CD4-positive, alpha-beta T cell treated with Interferon gamma for 1 hour (primary cell): ENCODE measurements at places on chromosomes 3 and 15.

- DNase-seq = no peak
Observed at GRCh38 chr15:85037641-85038040, 56.0 kb downstream of the PDE8A start.

DNA sequence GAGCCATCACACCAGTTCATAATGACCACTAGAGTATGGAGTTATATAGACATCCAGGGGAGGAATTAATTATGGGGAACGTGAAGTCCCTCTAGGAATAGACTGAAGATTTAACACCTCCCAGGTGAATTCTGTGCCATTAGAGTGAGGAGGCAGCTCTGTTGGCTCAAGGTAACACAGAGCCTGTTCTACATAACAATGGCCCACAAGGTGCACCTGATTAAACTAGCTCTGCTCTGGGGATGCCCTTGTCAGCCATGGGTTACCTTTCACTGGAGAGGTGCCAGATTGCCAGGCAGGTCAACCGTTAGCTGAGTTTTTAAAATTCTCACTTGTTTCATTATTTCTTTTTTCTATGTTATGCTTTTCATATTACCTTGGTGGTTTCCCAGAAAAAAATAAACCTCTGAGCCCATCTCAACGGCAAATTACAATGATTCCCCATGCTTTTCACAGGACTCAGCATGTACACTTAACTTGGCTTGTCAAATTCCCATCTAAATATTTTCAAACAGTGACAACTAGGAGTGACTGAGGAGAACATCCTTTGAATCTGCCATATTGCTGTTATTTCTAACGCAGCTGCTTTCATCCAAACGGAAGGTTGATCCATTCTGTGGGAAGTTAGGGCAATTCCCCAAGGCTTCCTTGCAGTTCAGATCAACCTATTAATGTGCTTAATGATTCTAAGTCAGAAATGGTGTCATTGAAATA, 512.9 kb downstream of the MCTP2 start:
- DNase-seq = no peak

DNA sequence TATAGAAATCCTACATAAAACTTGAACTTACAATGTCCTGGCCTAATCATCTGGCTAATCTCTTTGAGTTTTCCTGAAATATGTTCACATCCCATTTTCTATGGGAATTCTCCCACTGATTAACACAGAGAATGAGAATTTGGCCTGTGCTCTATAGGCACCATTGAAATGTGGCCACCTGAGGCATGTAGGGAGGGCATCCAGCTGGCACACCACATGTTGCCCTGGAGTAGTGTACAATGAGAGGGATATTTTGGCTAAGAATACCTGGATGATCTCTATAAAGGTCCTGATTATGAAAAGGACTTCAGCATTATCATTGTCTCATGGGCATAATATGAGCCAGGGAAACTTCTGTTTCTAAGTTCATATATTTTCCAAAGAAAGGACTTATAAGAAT, 324.0 kb downstream of the ZBTB20 start:
- DNase-seq = no peak

- no peak for DNase-seq
Observed at GRCh38 chr15:87660251-87661129, 596.0 kb downstream of the NTRK3 start.

DNA sequence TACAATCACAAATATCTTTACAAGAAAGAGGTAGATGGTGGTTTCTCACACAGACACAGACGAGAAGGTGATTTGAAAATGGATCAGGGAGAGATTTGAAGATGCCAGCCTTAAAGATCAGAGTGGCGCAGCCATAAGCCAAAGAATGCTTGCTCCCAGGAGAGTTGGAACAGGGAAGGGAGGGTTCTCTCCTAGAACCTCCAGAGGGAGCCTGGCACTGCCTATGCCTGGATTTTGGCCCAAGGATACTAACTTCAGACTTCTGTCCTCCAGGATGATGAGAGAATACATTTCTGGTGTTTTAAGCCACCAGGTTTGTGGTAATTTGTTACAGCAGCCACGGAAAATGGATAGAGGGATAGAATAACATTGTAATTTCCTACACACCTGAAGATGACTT, 279.1 kb downstream of the FAM43A start:
- DNase-seq = no peak

GRCh38 chr15:73935547-73935946, 9.3 kb downstream of the LOXL1 start:
- DNase-seq = no peak

- no peak for DNase-seq
Observed at GRCh38 chr3:21645121-21645897, 105.7 kb downstream of the ZNF385D start.

DNA sequence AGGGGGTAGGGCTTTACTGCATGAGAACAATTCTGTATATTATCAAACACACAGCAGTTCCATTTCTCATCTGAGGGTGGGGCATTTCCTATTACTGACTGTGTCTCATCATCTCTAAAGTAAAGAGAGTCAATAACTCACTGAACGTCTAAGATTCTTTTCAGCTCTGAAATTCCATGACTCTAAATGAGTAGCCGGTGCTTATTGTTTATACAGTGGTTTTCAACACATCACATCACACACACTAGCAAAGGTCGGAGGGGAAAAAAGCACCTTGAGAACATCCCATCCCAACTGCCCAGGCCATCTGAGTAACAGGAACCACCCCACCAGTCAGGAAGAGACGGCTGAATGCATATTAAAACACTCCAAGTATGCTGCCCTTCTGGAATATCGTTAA, 196.0 kb downstream of the SUCLG2 start:
- no peak for DNase-seq

DNA sequence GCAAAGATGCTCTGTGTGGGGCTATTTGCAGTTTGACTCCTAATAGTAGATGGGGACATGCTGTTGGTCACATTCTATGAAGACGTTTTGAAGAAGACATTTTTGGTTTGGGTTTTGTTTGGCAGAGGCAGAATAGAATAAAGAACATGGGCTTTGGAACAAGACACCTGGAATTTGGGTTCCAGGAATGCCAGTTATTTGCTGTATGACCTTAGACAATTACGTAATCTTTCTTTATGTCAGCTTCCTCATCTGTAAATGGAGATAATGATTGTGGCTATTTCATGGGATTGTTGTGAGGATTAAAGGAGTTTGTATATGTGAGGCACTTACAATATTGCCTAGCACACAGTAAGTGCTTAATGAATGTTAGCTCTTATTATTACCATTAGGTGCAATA, 91.6 kb downstream of the MESD start:
- DNase-seq = no peak

DNA sequence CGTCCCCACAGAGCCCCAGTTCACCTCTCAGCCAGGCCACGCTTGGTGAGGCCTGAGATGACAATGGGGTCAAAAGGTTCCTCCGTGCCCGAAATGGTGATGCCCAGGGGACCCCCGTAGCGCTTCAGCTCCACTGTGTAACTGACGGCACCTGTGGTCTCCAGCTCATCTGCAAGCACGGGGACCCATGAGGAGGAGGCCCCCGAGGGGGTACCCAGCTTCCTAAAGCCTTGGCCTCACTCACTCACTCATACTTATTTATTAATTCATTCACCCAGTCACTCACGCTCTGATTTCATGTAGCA, 30.4 kb downstream of the GRIP2 start:
- no peak for DNase-seq

DNA sequence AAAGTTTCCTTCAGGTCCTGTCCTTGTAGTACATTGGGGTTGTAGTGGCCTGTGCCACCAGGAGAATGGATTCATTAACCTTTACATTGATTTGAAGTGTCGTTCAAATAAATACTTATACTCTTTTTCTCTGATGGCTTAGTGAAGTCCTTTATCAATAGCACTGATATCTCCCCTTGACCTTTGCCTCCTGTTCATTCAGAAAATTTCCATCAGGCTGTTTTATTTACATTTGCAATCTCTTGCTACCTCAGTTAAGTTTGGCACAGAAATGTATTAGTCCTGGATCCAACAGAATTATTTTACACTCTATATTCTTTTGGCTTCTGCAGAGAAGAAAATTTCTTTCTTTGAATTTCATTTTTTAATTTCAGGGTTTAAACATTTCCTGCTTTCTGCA, 497.0 kb downstream of the RBMS3 start:
- DNase-seq = no peak

- DNase-seq = no peak
Observed at GRCh38 chr15:47394286-47394809, 323.0 kb upstream of the SEMA6D start.

DNA sequence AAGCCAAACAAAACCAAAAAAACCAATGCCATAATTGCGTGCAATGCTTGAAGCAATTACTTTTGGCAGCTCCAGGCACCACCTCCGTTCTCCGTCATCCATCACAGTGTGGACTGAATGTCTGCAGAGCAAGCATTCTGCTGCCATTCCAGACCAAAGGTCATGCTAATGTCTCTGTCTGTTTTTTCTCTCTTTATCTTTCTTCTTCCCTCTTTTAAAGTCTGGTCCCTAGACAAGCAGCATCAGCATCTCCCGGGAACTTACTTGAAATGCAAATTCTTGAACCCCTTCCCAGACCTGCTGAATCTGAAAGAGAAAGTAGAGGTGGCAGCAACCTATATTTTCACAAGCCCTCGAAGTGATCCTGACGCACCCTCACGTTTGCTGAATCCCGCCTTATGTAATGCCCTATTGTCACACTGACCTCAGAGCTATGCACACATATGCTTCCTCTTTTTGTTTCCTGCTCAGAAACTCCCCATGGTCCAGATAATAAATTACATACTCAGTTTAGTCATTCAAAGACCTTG, 297.3 kb upstream of the PROK2 start:
- DNase-seq = peak; percentile 73

- DNase-seq = peak; percentile 4
Observed at GRCh38 chr3:121661376-121661775, 673 bp upstream of the HCLS1 start.

DNA sequence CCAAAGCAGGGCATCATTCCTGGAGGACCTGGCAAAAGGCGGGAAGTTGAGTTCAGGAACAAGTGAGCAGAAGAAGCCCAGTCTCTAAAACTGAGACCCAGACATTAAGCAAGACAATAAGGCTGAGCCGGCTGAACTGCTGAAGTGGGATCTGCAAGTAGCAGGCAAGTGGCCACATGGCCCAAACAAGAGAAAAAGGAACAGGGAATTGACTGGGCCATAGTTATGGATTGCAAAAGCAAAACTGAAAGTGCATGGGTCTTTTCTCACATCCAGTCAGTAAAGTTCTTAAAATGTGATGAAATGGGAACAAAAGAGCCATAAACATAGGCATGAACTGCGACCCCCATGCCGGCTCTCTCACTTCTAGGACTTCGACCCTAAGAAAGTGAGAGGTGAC, 101.2 kb downstream of the SCN11A start:
- no peak for DNase-seq

- DNase-seq = no peak
Observed at GRCh38 chr3:106725566-106725965, 651.7 kb upstream of the CCDC54 start.
